ENCODE measurements at places on chromosomes 13 and 19.

- peak; percentile 66 for DNase-seq
Measured at GRCh38 chr19:12956446-12957388, at the start of gene GADD45GIP1. TSS of gene GADD45GIP1 (minus strand) at chr19:12957223. CDS start at chr19:12957212, 11 bp downstream.

GRCh38 chr19:19900729-19901444 is at the start of gene ZNF93:
TSS of gene ZNF93 (plus strand) at chr19:19900946. CDS start at chr19:19901089, 143 bp downstream.
- DNase-seq, result peak; percentile 92

GRCh38 chr13:45747071-45747470 is 45.0 kb downstream of the CBY2 start:
- peak; percentile 41 for DNase-seq

DNA sequence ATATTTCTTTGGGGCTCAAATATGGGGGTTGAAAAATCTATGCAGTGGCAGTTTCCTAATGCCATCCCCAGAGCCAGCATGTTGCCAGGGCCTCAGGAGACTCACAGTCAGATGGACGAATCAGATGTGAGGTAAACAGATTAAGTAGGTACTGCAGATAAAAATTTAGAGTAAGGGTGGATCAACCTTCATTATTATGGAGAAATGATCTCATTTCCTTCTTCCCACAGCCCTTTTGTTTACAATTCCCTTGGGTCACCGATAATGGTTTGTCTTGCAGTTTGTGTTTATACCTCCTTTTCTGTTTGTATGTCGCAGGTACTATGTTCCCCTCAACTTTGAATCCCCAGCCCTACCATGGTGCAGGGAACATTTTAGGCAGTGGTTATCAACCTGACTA is 20.0 kb downstream of the DIAPH3 start:
- no peak for DNase-seq

Data from inflammatory macrophage treated with lipopolysaccharide for 1 hour (primary cell).